Left hindlimb (tissue), 1 donor: ENCODE measurements at places on chromosomes 7 and 10.
A peak's percentile ranks its signal among the peaks of the same experiment; 100 is the strongest.

DNA sequence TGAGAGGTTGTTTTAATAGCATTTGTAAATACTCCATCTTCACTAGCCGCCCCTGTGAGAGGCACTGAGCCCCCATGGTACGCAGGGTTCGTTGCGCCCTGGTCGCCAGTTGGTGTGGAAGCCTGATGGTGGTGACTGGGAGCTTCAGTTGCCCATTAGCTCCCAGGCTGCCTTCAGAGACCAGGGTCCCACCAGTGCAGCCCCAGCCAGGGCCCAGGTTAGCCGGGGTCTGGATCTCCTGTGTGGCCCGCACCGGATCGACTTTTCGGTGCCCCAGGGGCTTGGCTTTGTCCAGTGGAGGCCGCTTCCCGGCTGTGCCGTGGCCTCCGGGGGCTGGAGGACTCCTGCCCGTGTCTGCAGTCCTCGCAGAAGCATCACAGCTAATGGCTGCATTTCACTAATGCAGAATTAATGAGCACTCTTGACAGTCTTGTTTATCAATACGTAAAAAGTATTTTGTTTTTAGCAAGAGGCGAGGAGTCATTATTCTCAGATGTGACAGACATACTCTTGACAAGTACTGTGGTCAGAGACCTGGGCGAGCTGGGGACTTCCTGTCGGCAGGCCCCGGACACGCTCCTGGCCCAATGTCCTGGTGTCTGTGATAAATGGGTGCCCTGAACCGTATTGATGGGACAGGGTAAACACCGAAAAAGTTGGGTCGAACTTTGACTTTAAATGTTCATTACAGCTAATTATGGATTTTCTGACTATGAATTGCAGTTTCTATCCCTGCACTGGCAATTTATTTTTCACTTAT is 99.8 kb downstream of the NKX6-2 start:
- no peak for DNase-seq

DNA sequence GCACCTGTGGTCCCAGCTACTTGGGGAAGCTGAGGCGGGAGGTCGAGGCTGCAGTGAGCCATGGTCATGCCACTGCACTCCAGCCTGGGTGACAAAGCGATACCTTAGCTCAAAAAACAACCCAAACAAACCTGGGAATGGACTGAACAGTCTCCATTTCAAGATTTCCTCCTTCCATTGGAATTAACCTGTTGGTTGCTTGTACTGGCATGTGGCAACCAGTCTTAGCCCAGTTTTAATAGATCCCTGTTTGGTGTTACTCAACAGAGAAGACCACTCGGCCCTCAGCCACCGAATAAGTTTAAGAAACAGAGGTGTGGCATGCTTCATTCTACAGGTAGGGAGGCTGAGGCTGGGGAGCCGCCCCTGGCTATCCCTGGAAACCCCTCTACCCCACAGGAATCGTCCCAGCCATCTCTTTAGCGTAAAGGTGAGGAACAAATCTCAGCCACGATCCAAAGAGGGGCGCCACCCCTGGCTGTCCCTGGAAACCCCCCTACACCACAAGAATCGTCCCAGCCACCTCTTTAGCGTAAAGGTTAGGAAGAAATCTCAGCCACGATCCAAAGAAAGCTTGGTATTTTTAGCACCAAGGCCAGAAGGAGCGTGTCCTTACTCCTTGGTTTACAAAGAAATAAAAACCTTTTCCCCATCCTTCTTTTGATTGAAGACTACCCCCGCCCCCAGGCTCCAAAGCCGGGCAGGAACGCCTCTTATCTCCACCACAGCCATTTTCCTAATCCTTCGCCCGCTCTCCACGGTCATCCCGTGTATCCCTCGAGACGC is 861 bp upstream of the TSPAN14 start:
- DNase-seq, result no peak

DNA sequence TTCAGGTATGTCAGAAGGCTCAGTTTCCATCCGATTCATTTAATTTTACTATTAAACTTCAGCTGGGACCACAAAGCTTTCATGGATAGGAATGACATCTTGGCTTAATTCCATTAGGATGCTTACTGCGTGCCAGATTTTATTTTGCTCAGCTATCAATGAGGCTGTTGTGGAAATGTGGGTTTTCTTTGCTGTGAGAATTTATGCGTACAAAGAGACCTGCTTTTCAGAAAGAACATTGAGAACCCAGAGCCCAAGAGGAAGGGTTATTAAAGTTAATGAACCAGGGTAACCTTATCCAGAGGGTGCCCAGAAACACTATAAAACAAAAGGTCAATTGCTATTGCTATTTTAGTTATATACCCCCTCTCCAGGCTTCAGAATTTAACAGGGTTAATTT is 98.3 kb downstream of the MKLN1 start:
- no peak for DNase-seq

DNA sequence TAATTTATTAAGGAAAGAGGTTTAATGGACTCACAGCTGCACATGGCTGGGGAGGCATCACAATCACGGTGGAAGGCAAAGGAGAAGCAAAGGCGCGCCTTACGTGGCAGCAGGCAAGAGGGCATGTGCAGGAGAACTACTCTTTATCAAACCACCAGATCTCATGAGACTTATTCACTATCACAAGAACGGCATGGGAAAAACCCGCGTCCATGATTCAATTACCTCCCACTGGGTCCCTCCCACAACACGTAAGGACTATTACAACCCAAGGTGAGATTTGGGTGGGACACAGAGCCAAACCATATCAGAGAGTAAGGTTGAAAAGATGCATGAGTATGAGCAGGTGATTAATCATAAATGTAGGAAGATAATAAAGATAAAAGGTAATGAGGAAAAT is 3.2 kb upstream of the JCAD start:
- DNase-seq, result no peak

- no peak for DNase-seq
Observed at GRCh38 chr7:83769407-83769806, 120.5 kb upstream of the SEMA3E start.

- DNase-seq, result no peak
Observed at GRCh38 chr10:777913-778479, 88.5 kb upstream of the DIP2C start.

- peak; percentile 10 for DNase-seq
Observed at GRCh38 chr10:132712291-132712690, 73.7 kb downstream of the NKX6-2 start.

- no peak for DNase-seq
Observed at GRCh38 chr7:129882531-129882930, 70.2 kb downstream of the UBE2H start.

DNA sequence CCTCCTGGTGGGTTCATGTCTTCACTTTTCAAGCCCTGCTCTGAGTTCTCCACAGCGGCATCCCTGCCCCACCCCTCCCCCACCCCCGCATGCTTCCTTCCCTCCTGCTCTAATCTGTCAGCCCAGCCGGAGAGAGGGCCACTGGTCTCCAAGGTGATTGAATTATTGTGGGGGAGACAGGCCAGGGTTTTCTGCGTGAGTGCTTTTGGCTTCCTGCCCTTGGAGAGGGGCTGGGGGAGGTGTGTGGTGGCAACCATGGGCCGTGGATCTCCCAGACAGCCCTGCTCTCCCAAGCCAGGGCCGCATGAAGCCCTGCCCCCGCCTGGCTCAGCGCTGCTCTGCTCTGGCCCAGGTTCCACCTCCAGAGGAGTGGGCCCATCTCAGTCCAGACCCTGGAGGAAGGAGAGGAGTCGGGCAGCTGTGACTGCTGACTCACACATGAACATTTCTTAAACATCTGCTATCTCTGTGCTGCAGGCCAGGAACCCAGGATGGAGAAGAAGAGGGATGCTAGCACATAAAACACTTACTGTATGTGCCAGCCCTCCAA is 109.9 kb downstream of the ZMIZ1 start:
- peak; percentile 87 for DNase-seq

GRCh38 chr7:29322023-29322712 is 127.6 kb downstream of the CHN2 start:
- no peak for DNase-seq

GRCh38 chr10:57689596-57690297 is 577.9 kb downstream of the IPMK start:
- no peak for DNase-seq

GRCh38 chr7:8379264-8379663 is 54.1 kb upstream of the NXPH1 start:
- DNase-seq, result no peak

DNA sequence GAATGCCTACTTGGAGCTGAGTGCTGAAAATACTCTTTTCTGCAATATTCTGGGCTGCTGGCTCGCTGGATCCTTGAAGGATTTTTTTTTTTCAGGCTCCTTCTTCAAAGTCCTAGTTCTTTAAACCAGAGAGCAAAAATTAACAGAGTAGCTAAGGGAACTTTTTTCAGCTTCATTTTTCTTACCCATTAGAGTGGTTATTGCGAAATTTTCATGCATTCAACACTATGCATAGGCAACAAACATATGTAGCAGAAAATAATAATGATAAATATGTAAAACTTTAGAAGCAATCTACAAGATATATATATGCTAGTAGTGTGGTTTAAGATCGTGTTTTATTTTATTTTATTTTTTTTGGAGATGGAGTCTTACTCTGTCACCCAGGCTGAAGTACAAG is 264.6 kb downstream of the SFMBT2 start:
- DNase-seq, result no peak

DNA sequence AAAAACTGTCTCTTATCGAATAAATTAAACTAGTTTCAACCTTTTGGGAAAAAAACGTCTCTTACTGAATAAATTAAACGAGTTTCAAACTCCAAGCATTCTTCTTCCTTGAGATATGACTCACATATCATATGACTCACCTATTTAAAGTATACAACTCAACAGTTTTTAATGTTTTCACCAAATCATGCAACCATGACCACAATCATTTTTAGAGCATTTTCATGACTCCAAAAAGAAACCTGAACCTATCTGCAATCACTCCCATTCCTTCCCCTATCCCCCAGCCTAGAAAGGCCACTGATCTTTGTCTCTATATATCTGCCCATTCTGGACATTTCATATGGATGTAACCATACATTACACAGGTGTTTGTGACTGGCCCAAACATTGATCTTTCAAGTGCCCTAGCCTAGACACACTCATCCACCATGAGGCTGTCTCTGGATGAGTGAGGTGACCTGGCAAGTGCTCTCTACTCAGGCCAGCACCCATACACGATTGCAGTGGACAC is 115.3 kb downstream of the PIP4K2A start:
- no peak for DNase-seq

GRCh38 chr7:74412056-74412455 is 41.6 kb upstream of the GTF2IRD1 start:
- DNase-seq, result no peak

- no peak for DNase-seq
Observed at GRCh38 chr10:17652585-17652984, 8.6 kb downstream of the STAM start.

DNA sequence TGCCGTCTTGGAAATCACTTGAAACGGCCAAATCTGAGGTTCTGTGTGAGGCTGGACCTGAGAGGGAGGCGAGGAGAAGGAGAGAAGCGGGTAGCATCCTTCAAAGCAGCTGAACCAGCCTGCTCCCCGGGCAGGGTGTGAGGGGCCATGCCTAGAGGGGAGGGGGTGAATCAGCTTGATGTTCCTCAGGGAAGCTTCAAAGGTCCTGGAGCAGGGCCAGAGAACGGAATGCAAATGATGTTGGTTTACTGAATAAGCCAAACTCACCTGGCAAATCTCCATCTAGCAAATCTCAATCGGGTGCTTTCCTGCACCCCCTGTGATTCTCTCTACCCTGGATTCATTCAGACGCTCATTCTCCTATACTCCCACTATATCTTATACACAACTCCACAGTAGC is 226.9 kb downstream of the WDR11 start:
- DNase-seq, result no peak
